ENCODE measurements at places on chromosomes 6 and 20.

- DNase-seq, result peak; percentile 3
Measured at GRCh38 chr6:47698342-47698787, at the start of gene ADGRF4. ADGRF4 (plus strand) TSS chr6:47698580; CDS start chr6:47707246, 8,666 bp downstream.

DNA sequence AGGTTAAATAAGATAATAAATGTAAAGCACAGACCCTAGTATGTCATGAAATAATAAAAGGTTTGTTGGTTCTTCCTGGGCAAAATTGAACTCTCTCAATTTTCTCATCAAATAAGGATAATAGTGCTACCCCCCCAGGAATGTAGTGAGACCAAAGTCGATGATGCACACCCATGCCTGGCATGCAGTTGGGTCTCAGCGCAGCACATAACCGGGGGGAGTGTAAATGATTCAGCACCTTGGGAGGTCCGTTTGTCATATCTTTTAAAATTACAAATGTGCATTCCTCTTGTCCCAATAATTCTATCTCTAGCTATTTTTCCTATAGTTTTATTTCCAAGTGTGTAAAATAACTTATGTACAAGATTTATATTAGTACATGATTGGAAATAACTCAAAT lies 31.3 kb upstream of the CCDC167 start:
- peak; percentile 69 for DNase-seq

DNA sequence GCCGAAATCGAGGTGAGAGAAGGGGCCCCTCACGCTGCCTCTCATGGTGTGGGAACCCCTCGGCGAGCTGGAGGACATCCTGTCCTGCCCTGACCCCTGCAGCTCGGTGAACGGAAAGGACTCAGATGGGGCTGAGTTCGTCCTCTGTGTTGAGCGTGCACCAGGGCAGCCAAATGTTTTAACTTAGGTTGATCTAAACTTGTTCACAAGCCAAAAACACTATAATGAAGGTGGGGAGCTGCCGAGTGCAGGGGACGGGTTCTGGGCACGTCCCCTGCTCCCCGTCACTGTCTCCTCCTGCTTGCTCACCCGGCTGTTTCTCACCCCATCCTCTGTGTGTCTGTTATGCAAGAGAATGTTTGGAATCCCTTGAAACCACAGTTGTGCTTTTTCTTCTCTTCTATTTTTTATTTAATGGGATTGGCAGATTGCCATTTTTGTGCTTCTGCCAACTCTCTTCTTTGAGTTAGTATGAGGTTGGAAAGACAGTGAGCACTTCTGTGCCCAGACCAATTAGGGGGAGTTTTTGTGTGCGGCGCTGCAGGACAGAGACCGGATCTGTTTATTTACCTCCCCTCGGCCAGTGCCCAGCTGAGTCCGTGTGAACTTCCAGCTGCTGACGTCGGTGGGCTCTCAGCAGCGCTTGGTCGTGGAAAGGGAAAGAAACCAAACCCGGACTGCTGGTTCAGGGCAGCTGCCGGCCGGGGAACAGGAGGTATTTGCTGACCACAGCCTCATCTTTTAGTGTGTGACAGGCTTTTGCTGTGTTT lies 158.1 kb downstream of the DTNBP1 start:
- peak; percentile 81 for DNase-seq

DNA sequence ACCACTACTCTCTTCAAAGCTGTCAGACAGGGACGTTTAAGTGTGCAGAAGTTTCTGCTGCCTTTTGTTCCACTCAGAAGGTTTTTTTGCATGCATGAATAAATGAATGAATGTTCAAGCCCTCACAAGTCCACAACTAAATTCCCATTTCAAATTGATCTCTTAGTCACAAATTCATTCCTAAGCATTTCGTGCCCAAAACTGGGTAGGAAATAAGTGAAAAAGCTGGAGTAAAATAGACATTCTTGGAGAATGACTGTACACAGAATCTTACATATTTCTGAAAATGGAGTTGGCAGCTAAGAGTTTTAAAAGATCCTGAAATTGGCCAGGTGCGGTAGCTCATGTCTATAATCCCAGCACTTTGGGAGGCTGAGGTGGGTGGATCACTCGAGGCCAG lies 117.6 kb downstream of the PERP start:
- no peak for DNase-seq

GRCh38 chr20:38674092-38674764 lies 50.1 kb upstream of the SLC32A1 start:
- DNase-seq, result no peak

- no peak for DNase-seq
Measured at GRCh38 chr20:45114465-45115385, at the start of gene WFDC5. WFDC5 (minus strand) TSS chr20:45115174; CDS start chr20:45115083, 91 bp downstream.

DNA sequence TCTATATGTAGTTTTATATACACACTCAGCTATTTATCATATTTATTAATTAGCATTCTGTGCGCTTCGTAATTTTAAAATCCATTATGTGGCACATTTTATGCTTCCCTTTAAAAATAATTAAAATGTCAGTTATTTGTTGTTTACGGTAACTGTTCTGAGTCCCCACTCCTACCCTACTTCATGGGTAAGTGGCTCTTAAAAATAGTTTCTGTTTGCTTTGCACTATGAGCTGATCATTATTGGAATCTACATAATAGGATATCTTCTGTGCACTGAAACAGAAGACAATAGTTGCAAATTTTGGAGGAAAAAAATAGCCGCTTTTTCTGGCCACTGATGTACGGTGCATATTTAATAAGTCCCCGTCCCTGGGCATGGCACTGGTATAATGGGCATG lies 25.2 kb downstream of the LCA5 start:
- no peak for DNase-seq

DNA sequence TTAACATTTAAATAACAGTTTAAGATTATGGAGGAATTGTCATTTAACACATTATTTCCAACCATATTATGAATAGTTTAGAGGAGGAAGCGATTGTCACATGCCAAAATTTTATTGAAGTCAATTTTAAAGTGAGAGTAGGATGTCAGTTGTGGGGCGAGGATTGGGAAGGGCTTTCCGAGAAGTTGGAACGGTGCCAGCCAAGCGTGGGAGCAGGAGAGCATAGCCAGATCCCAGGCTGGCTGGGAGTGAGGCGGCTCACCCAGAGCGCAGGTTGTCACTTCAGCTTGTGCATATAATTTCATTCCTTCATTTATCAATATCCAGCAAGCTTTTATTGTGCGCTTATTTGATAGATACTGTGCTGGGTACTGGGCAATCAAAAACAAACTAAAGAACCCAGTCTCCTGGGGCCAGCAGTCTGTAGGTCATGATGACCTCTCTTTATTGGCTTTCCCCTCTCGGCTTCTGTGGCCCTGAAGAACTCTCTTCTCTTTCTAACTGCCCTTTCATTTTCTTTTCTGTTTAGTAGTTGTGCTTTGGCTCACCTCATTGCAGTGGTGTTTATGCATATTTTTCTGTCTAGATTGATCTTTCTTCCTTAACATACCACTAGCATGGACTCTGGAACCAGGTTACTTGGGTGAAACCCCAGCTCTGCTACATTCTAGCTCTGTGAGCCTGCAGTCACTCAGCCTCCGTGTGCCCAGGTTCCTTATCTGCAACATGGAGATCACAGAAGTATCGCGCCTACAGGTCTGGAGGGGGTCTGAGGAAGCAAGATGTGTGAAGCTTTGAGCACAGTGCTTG lies 6.4 kb downstream of the CEP43 start:
- DNase-seq, result no peak

- no peak for DNase-seq
Measured at GRCh38 chr6:41439524-41440418, 104.4 kb downstream of the NCR2 start.

- peak; percentile 26 for DNase-seq
Measured at GRCh38 chr6:43579171-43579570, 3.2 kb downstream of the POLH start.

DNA sequence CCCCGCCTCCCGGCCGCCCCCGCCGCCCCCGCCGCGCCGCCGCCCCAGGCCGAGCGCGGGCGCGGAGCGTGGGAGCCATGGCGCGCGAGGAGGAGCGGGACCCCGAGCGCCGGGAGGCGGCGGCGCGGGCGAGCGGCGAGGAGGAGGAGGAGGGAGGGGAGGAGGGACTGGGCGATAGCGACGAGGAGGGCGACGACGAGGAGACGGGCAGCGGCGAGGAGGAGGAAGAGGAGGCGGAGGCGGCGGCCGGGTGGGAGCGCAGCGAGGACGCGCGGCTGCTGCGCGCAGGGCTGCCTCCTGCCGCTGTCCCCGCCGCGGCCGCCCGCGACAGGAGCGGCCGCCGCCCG lies at the start of gene SLC24A3:
SLC24A3 (plus strand) TSS at position 174 of the 347 bp plus-strand sequence.
- DNase-seq, result no peak

GRCh38 chr6:44116641-44117382 lies 10.4 kb downstream of the MRPL14 start:
- DNase-seq, result peak; percentile 67

GRCh38 chr6:84847390-84848160 lies 83.2 kb upstream of the TBX18 start:
- no peak for DNase-seq

- no peak for DNase-seq
Measured at GRCh38 chr20:34016736-34017135, 23.0 kb downstream of the RALY start.

DNA sequence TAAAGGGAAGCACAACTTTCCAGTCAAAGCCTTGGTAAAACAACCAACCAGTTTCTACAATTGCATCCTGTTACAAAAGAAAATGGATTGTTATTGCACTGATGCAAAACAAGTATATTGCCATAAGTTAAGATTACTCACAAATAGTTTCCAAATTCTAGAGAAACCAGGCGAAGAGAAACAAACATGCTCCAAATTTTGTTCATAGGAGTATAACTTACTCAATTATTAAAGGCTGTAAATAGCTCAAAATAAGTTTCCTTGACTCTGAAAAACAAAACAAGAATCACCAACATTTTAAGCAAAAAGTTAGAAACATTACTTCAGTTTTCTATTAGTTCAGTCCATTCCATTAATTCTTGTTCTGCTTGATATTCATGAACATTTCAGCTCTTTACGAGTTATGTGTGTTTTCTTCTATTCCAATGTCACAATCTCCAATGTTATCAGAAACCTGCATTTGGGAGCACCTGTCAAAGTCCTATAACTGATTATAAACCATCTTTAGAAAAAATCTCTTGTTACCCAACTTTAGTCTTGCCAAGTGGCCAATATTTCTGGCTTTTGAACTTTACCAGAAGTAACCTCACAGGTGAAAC lies 137.9 kb upstream of the THBS2 start:
- no peak for DNase-seq

GRCh38 chr6:44524476-44525227 lies 137.1 kb downstream of the CDC5L start:
- no peak for DNase-seq

GRCh38 chr6:5307058-5307457 lies 45.7 kb downstream of the FARS2 start:
- no peak for DNase-seq

- no peak for DNase-seq
Measured at GRCh38 chr20:46797206-46797605, 87.8 kb downstream of the SLC2A10 start.

- DNase-seq, result no peak
Measured at GRCh38 chr6:1724124-1724523, 114.4 kb downstream of the FOXC1 start.

DNA sequence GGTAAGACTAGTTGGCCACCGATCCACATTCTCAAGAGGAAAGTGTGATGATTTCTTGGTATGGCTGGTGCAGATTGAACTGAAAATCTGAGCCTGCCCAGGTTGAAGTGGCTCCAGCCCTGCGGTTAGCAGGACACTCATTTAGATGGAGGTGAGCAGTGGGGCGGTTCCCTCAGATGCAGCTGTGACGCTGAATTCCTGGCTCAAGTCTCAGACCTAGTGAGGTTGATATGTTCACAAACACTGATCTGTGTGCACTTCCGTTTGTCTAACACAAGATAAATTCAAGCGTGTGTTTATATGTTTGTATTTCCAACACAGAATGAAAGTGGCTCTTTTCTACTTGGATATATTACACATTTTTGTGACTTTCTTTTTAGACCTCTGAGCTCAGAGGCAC lies 83.4 kb upstream of the FRMD1 start:
- DNase-seq, result no peak

- no peak for DNase-seq
Measured at GRCh38 chr6:143205991-143206390, 145.3 kb downstream of the AIG1 start.

DNA sequence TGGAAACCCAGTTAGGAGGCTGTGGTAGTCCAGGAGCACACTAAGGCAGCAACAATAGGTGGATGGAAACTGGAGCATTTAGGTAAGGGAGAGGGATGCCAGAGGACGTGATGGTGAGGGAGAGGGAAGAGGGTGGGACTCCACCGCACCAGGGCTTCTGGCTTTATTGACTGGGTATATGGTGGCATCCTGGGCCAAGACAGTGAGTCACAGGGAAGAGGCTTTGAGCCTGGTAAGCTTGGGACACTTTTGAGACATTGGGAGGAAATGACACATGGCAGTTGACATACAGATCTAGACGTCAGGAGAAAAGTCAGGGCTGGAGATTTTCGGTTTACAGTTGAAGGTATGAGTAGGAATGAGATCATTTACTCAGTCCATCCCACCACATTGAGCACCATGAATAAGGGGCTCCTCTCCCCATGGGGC lies 14.9 kb downstream of the NT5E start:
- peak; percentile 85 for DNase-seq

- DNase-seq, result no peak
Measured at GRCh38 chr6:136641873-136642465, 91.7 kb upstream of the MAP7 start.

- DNase-seq, result no peak
Measured at GRCh38 chr6:33695451-33695887, 16.0 kb downstream of the UQCC2 start.

DNA sequence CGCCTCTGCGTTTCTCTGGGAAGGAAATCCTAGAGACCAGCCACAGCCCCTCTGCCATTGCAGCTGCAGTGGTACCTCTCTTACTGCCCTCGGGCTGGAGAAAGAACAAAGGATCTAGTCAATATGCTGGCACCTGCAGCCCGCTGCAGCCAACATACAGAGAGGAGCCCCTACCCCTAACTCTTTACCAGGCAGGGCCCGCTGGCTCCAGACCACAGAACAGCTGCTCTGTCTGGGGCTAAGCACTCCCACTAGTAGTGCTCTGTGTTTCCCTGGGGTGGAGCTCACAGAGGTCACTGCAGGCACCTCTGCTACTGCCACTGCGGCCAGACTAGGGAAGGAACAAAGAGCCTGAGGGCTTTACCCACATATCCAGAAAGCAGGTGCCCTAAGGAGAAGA lies 93.8 kb upstream of the IMPG1 start:
- no peak for DNase-seq

GRCh38 chr6:1665214-1665613 lies 55.5 kb downstream of the FOXC1 start:
- no peak for DNase-seq

- DNase-seq, result no peak
Measured at GRCh38 chr6:157592541-157592940, 211.6 kb downstream of the ZDHHC14 start.

DNA sequence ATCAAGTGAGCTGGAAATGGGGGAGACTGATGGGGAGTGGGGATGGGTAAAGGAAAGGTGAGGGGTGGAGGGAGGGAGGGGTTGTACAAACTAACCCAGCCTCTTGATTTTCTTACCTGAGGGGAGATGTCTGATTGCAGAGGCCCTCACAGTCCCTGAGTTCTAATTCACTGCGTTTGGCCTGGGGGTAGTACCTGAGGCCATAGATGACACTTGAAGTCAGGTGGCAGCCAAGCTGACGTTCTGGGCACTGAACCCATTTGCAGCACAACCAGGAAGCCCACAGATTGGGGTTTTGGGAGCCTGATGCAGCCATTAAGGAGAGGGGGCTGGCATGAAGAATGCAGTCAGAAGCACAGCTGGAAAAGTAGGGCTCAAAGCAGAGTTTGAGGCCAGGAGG lies 153.8 kb upstream of the DTNBP1 start:
- DNase-seq, result no peak

- DNase-seq, result no peak
Measured at GRCh38 chr20:50859161-50859560, 64.3 kb downstream of the BCAS4 start.

- DNase-seq, result no peak
Measured at GRCh38 chr6:118397671-118398465, 150.2 kb upstream of the PLN start.
